ENCODE measurements at places on chromosomes 2 and 18.

DNA sequence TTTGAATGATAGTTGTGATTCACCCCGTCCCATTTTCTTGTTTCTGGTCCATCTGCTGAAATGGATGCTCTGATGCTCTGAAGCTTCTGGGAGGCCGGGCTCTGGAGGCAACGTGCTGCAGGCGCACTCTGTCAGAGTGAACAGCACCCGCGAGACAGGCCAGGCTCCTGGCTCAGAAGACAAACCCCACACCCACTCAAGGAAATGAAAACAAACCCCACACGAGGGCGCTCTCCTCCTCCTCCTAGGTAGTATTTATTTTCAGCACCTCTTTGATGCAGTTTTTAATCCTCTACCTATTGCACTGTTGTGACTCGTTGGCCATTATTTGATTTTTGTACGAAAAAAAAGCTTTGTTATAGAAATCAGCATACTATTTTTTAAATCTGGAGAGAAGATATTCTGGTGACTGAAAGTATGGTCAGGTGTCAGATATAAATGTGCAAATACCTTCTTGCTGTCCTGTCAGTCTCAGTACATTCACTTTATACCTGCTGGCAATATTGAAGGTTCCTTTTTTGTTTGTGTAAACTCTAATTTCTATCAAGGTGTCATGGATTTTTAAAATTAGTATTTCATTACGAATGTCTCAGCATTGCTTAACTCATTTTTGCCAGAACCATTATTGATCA, 10.3 kb upstream of the CHST10 start:
- DNase-seq: peak; percentile 65

DNA sequence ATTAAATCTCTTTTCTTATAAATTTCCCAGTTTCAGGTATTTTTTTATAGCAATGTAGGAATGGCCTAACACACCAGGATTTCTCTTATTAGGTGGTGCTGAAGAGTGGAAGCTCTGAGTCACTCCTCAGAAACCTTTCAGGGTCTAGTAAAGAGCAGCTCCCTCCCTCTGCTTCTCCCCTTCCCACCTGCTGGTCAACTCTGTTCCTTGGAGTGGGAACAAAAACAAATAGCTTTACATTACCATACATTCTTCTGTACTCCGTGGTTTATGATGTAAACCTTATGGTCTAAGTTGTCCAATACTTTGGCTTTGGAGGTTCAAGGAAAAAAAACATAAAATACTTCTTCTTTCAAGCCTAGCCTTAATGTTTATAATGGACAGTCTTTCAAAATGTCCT, 2.7 kb upstream of the IL1R1 start:
- no peak for DNase-seq

DNA sequence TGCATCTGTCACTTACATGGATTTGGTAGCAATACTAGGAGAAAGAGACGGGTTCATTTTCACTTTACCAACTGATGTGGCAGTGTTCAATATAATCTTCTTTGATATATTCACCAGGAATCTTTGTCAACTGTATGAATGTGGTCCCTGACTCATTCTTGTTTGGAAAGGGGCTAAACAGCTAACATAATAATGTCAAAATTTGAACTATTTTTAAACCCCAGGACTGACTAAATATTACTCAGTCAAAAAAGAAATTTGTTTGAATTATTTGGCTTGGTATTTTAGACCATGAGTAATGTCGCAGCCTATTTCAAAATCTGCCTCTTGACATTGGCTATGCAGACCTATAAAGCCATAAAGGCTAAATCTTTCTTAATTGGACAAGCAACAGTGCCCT, 413.7 kb upstream of the RGPD4 start:
- no peak for DNase-seq

DNA sequence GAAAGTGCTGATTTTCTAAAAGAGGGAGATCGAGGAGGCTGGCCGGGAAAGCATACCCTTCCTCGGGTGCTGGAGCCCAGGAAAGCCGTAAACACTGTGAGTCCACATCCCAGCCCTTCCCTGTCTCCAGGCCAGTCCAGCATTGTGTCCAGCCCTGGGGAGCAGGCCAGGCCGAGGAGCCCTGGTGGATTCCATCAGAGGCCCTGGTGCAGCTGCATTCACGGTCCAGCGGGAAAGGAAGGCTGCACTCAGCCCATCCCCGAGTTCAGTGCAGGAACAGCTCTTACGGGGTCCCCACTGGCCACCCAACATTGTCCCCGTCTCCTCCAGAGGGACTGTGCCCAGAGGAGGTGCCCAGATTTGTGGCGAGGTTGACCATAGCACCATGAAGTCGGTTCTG, 218.6 kb downstream of the KLHL29 start:
- DNase-seq: no peak

DNA sequence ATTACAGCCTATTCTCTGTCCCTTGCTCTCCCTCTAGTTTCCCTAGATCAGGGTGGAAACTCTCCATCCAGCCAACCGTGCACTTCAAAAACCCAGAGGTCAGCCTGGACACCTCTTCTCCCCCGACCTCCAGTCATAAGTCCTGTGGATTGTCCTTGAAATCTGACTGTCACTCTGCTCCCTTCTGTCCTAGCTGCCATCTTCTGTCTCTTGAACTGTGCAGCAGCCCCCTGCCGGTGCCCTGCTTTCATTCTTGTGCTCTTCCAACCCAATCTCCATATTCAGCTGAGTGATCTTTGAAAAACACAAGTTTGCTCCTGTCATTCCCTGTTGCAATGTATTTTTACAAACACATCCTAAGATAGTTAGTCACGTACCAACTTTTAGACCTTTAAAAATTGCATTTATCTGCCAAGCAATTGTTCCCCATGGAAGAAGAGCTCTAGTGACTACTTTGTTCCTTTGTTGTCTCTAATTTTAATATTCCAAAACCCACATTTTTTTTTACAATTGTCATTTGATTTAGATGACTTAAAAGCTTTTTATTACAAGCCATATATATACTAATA, 254.3 kb downstream of the CAMKMT start:
- DNase-seq: no peak

DNA sequence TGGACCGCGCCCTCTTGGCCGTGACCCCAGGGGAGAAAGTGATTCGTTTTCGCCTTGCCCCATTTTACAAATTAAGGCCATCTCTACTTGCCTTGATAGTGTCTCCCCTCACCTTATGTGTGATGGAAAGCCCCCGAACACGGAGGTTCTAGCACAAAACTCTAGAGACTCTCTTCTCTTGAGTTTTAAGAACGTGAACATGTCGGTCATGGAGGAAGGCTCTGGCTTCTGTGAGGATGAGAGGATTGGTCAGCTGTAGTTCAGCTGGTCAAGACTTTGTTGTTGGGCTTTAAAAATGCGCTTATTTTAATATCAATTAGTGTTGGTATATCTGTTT, 828 bp downstream of the DYNC1I2 start:
- peak; percentile 18 for DNase-seq

DNA sequence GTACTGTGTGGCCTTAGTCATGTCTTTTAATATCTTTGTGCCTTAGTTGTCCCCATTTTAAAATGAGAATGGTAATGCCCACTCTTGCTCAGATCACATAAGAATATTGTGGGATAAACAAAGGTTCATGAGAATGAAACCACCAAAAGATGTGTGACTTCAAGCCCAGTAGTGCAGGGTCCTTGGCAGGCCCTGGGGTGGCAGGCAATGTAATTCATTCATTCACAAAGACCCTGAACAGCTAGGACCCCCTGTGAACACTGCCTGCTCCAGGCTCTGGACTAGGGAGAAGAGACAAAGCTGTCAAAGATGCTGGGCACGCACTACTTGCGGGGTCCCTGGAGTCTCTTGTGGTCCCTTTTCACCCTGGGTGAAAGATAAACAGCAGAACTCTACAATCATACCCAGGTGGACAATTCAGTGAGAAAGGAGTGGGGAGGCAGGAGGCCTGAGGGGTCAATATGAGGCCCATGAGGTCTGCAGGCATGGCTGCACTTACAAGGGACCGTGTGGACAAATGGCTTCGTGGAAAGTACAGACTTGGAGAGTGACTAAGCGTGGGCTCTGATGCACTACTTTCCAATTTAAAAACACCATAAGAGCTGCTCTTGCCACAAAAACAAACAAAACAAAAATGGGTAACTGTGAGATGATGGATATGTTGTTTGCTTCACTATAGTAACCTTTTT, 136.1 kb downstream of the SMAD7 start:
- no peak for DNase-seq

GRCh38 chr2:62199392-62200125, 3.6 kb downstream of the B3GNT2 start:
- DNase-seq: peak; percentile 55

GRCh38 chr18:59274533-59274928, 1.3 kb upstream of the RAX start:
- no peak for DNase-seq

Data from epithelial cell of esophagus (primary cell).